Activated naive CD8-positive, alpha-beta T cell treated with anti-CD3 and anti-CD28 coated beads, Interleukin-2, amount 50 U/mL, for 16 hours (primary cell): ENCODE measurements at places on chromosomes 5 and 9.

DNA sequence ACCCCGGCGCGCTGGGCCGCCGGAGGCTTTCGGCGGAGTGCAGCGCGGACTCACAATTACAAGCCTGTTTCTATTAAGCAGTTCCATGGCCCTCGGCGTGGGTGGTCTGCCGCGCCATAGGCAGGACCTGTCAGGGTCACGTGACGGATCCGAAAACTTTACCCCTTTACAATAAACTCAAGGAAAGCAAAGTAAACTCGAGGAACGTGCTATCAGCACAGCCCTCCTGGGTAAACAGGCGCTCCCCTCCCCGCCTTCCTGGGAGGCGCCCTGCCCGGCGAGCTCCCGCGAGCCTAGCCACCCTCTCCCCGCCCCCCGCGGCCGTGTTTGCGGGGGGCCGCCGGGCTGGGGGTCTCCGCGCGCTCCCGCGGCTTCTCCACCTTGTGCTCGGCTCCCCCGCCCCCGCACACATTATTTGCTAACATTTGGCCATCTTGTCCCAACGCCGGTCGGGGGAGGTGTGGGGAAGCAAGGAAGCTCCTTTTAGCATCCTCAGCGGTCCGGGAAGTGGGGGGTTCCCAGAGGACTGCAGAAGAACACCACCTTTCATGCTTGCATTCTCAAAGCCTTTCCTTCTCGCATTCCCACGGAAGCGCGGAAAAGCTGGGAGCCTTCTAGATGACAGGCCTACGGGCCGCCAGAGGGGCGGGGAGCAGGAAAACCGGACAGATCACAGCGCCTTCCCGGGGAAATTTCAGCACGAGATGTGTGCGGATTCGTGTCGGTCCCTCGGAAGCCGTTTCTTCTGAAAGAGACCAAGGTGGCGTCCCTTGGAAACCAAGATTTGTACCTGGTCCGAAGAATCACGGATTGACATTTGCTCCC lies at the start of gene PTCH1:
Gene PTCH1 (minus strand): TSS at position 238 of the 825 bp plus-strand sequence.
- no peak for DNase-seq

DNA sequence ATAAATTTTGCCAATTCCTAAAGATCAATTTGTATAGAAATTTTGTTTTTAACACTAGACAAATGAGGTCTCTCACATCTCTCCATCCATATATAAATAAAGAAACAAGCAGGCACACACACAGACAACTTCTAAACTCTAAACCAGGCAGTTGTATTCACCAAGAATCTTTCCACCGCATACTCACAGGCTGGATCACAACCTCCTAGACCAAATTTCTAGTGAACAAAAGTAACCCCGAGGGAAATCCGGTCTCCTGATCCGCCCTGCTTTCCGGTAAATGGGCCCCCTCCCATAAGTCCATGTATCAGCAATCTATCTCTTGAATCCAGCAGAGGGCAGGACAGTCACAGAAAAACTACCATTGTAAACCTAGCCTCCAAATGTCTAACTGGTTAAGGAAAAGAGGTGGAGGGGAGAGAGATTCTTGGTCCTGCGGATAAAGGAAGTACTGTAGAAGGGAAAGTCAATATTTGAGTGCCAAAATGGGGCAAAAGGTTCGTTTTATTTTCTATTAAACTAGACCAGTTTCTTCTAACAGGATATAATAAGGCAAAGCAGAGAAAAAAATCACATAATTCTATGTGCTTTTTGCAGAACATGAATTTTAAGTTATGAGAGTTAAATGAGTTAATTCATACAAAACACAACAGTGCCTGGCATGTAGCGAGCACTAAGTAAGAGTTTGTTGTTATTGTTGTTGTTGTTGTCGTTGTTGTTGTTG lies 4.8 kb upstream of the SMU1 start:
- peak; percentile 11 for DNase-seq

DNA sequence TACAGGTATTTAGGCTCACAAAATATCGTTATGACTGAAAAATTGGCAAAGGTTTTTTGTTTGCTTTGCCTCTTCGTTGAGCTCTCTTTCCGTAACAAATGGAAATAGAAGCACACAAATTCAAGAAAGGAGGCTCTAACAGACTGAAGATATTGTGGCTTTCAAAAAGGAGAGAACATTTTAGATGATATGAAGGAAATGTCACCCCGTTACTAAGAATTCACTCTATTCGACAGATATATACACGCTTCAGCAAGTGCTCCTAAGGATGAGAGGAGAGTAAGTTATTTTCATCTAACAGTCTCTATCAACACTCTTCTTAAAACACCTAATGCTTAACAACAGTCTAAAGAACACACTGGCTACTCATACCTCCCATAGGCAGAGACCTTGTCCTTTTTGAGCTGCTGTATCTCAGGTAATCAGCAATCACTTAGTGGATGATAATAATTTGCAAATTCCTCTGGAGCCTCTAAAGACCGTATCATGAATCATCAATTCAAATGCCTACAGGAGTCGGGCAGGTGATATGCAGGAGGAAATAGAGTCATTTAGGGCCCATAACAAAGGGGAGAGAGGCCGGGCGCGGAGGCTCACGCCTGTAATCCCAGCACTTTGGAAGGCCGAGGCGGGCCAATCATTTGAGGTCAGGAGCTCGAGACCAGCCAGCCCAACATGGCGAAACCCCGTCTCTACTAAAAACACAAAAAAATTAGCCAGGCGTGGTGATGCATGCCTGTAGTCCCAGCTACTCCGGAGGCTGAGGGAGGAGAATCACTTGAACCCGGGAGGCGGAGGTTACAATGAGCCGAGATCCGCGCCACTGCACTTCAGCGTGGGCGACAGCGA lies 1.4 kb upstream of the HSDL2 start:
- no peak for DNase-seq

- no peak for DNase-seq
Measured at GRCh38 chr5:143306040-143306439, 97.4 kb downstream of the NR3C1 start.

- DNase-seq: no peak
Measured at GRCh38 chr5:122576256-122577016, 198.4 kb upstream of the SNX2 start.

DNA sequence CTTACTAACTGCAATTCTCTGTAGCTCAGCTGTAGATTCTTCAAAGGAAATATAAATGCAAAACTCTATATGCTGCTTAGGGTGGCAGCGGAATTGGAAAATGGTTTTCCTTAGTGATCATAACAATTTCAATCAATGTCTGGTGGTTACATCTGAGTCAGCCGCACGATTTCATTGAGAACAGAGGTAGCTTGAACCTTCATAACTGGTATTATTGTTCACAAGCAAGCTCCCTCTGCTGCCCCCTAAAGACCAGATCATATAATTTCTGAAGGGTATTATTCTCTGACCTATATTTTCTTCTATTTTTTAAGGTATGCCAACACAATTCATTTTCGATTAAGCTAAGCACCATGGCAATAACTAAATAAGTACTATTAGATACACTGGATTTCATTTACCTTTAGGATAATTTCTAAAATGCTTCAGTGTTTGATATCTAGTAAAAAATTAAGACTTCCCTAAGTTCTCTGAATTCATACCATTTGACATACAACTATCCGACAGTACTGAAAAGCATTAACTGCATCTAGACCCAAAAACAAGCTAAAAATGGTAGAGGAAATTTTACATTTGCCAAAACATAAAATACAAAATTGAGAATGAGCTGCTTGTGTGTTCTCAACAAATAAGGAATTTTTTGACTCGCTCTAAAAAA lies 181.1 kb upstream of the SPEF2 start:
- DNase-seq: no peak

GRCh38 chr9:79769476-79770275 lies 197.9 kb downstream of the TLE4 start:
- DNase-seq: no peak

- DNase-seq: no peak
Measured at GRCh38 chr9:72592502-72593403, 71.3 kb downstream of the TMC1 start.

GRCh38 chr9:93492327-93492726 lies 38.9 kb upstream of the FAM120AOS start:
- no peak for DNase-seq

DNA sequence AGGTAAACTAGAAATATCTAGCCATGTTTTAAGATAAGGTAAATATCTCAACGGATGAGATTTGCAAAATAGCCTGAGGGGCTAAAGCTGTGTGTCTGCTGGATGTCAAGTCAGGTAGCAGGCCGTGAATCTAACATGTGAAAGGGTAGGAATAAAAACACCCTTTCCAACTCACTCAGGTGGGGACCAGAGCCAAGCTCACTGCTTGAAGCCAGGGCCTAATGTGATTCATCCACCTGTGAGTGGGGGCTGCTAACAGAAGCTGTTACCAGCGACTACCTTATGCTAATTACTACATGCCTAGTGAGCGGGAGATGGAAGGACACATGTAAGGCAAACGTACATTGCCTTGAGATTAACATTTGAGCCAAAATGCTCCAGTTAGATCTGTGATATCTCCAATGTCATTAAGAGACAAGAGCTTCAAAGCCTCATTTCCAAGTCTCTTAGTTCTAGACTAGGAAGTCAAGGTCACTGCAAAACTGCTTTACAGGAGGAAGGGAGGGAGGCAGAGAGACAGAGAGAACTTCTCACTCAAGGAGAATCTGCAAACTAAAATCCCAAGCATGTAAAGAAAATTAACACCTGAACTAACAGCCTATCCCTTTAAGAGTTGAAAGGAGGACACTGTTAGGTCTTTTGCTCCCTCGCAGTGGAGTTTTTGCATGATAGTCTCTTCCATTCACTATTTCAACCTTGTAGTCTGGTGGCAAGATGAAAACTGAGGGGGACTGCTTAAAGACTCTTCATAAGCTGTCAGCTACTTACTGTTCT lies 141.6 kb upstream of the RPS23 start:
- no peak for DNase-seq

DNA sequence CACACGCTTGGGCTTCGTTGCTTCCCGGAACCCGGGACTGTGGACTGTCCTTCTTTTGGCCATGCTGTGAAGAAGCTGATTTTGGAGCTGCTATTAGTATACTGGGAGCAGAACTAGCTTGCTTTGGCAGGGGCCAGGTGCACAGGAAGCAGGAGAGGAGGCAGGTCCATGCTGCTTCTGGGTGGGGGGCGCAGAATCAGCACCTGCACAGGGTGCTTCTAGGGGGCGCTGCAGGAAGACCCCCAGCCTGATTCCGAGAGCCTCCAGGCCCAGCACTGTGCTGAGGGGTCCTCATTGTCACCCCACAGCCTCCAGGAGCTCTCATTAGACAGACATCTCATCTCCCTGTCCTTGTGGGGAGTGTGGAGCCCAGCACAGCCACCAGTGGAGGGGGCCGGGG lies 252.6 kb upstream of the IRX4 start:
- no peak for DNase-seq

- no peak for DNase-seq
Measured at GRCh38 chr9:116792271-116792670, 105.2 kb downstream of the TRIM32 start.

GRCh38 chr5:5381310-5381913 lies 41.1 kb upstream of the ICE1 start:
- no peak for DNase-seq
